GM12892 (cell line): ENCODE measurements at places on chromosomes 16 and 17.

DNA sequence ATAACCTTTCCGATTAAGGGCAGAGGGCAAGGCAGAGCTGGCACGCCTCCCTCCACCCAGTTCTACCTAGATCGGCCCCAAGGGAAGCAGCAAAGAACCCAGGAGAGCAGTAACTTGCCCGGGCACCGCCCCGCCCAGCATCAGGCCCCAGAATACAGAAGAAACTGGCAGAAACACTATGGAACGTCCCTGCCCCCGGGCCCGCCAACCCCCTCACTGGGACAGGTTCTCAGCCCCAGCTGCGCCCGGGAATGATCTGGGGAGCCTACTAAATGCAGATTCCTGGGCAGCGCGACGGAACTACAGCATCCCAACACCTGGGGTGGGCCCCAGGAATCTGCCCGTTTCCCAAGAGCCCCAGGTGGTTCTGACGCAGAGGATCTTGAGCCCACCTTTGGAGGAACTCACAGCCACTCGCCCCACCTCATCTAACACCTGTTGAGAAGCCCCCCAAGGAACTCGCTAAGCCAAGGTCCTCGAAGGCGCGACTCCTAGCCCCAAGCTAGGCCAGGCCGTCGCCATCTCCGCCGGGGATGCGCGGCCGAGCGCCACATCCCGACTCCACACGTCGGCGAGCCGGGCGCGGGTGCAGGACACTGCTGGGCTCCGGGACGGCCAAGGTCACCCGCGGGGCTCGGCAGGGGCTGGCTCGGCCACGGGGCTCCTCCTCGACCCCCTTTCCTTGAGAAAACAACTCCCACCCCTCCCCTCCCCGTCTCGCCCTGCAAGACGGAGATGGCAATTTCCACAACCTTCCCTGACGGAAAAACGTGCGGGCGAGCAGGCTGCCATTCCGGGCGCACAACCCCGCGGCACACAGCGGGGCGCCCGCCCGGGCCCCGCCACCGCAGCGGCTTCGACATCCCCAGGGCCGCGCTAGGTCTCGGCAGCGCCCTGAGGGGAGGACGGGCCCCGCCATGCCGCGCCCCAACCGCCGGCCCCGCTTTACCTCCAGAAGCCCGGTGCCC lies 913 bp downstream of the CDIP1 start:
- no peak for DNase-seq

DNA sequence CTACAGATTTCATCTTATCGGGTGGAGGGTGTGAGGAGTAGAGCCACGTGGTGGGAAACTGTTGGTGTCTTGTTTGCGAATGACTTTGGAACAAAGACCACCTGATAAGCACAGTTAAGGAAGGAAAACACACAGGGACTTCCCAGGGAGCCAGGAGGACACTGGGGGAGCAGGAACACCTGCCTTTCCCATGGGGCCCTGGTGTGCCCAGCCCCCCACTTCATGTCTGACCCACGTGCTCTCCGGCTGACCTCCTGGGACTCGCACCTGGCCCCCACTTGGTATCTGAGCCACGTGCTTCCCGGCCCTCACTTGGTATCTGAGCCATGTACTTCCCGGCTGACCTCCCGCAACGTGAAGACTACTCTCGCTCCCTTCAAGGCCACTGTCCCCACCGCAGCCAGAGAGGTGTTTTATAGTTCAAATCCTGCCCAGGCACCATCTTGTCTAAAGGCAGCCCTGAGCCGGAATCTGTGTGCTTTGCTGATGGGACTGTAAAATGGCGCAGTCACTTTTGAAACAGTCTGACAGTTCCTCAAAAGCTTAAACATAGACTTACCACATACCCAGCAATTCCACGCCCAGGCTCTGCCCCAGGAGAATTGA lies 5.4 kb upstream of the CSNK1D start:
- no peak for DNase-seq

DNA sequence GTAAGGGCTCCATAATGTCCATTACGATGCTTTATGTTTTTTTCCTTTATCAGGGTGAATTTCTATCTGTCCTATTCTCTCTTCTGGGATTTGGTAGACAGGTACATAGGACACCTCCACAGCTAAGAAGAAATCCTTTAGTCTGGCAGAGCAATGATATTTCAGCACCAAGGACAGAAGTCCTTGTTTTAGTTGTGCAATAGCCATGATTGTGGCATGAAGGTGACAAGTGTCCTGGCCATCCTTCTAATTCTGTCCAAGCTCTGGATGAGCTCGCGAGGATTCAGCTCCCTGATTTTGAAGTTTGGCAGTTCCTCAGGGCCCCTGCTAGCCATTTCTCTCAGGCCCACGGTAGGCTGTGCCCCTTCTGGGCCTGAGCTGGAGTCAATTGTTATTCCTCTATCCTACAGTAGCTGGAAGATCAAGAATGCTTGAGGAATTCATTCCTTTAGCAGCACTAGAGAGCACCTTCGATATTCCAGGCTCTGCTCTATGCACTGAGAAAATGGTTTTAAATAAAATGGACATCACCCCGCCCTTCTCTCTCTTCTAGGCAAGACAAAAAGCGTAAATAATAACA lies 320.8 kb downstream of the XYLT1 start:
- DNase-seq = no peak

DNA sequence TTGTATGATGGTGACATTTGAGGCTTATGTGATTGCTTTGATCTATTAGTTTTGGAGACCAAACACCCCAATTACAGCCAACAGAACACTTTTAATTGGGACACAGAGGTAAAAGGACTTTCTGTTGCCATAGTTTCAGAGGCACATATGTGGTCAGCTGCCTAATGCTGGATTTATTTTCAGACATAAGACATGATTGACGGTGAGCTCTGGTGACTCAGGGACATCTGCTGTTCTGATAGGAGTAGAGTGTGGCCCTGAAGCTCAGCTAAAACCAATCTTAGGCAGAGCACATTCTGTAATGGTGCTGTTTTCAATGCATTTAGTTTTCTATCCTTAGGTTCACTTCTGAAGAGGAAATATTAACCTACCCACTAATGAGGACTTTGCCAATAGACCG lies 247.1 kb downstream of the UTP18 start:
- DNase-seq = no peak

DNA sequence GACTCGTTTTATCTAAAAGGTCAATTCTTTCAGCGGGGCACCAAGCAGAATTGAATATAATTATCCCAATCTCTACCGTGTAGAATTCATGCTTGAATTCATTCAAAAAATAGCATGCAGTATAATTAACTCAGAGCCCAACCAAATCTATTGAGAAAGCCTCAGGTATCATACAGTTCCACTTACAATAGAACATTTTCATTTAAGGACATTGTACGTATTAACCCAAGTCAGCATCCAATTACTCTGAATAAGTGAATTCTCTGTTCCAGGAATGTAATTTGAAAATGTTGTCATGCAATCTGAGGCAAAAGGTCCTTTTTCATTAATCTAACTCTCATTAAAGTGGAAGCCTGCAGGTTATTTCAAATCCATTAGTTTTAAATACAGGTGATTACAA lies 78.5 kb downstream of the SALL1 start:
- DNase-seq = no peak

DNA sequence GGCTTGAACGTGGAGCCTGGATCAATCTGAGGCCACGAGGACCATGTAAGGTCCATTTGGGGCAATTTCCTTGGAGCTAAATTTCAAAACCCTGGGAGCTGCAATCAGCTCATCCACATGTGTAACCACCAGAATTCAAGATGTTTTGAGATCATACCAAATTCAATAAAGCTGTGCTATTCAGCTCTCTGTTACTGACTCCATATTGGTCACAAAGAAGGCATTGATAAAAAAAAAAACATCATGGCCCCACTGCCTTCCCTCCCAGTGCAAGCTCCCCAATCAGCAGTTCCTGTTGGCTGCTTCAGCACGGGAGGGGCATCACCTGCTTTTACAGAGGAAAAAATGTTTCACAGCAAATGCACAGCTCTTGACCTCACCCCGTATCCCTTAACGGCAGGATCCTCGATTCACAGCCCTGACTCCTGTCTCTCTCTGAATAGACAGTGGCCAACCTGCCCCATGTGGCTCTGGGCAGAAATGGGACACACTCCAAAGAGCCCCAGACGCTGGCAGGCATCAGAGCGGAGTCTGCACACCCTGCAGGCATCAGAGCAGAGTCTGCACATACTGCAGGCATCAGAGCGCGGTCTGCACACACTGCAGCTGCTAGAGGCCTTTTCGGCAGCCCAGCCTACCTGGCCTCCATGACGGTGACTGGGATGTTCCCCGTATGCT lies 37.1 kb downstream of the FANCA start:
- no peak for DNase-seq

DNA sequence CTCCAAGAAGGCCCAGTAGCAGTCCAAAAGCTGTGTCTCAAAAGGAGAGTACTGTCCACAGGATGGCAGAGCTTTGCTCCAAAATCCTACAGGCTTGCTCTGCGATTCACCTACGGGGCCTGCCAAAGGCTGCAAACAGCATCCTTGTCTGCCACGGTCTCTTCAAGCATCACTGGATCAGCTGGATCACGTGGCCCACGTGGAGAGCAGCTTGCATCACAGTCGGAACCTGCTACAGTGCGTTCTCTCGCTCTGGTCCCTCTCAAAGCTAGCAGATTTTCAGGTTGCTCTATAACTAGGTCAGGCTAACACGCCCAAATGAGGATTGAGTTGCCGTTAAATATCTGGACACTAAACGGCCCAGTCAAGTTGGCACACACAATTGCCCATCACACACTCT lies 8.4 kb upstream of the TIMM22 start:
- no peak for DNase-seq

DNA sequence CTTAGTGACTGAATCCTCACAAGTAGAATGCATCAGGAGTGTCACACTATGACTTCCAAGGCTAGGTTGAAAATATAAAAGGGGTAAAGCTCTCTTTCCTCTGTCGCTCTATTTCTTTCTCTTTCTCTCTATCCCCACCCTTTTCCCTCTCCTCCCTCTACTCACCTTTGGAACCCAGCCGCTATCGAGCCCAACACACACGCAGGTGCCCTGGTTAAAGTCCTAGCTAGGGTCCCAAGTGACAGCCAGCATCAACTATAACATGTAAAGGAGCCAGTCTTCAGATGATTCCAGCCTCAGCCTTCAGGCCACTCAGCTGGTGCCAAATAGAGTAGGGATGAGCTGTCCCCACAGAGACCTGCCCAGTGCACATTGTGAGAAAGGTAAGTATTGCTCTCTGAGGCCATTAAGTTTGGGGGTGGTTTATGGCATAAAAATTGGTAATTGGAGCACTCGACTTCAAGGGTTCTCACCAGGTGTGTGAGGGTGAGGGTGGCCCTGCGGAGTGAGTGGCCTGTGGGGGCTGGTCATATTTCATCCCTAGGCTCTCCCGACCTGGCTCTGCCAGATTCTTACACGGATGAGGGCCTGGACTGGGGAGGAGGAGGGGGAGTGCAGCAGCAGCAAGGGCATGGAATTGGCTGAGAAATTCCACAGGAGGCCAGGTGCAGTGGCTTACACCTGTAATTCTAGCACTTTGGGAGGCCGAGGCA lies 14.9 kb upstream of the C16orf54 start:
- no peak for DNase-seq

- no peak for DNase-seq
These were observed 42.0 kb downstream of the MGAT5B start for GRCh38 chr17:76909971-76910760.

- DNase-seq = no peak
These were observed 174.2 kb upstream of the KCNJ16 start for GRCh38 chr17:69900829-69901228.

- DNase-seq = no peak
These were observed at the start of gene MPO for GRCh38 chr17:58280480-58281217. TSS of gene MPO (minus strand) at chr17:58280935. CDS start at chr17:58280758, 177 bp downstream.

- no peak for DNase-seq
These were observed 67.1 kb upstream of the METRNL start for GRCh38 chr17:83012200-83012785.

DNA sequence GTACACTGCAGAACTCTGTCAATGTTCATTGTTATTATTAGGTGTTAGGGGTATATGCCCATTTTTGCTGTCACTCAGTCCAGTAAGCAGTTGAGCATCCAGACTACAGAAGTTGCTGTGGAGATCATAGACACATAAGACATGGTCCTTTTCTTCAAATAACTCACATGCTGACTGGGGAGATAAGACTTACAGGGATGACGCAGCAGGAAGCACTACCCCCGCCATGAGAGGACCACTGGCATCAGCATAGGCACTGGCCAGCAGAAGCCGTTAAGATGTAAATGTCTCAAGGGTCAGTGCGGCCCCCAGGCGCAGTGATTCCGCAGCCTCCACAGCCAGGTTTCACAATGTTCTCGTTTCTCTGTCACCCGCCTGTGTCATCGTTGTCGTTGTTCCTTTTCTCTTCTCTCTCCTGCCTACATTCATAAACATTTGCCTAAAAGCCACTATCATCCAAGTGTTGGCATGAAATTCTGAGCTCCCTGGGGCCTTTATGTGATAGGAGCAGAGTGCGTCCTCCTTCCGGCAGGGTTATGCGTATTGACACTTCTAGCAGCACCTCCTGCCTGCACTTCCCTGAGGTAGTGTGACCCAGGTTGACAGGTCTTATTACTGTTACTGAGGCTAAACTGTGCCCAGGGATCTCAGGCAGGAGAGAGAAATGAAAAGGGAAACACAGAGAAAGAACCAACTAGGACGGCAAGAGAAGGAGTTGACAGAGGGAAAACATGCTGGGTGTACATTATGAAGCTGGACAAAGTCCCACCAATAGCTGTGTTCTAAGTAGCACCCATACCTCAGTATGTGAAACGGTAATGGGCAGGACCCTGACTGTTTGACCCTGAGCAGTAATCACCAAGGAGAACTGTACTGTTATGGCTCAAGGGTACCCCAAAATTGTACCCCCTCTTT lies 17.9 kb downstream of the TANGO6 start:
- no peak for DNase-seq

DNA sequence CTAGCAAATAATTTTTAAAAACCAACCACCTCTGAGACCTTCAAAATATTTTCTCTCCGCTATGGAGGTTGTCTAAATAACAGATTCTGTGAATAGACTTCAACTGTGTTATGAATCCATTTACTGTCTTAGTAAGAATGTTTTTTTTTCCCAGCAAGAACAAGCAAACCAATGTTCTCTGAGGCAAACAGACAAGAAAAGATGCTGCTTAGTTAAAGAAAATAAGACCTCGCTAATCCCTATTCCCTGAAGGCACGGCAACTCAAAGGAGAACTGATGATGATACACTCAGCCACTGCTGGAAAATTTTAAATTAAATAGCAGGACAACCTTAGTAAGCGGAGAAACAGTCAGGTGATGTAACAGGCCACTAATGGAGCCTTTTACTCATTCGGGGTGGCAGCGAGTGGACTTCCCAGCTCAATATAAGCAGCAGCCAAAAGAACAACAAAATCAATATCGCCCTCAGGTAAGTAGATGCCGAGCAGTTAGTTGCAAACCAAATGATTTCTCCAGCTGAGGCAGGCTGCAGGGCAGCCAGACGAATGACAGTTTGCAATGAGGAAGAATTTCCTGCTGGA lies 81.8 kb downstream of the CPPED1 start:
- DNase-seq = no peak

GRCh38 chr17:20800146-20800545 lies 220.6 kb downstream of the CDRT15L2 start:
- DNase-seq = no peak

DNA sequence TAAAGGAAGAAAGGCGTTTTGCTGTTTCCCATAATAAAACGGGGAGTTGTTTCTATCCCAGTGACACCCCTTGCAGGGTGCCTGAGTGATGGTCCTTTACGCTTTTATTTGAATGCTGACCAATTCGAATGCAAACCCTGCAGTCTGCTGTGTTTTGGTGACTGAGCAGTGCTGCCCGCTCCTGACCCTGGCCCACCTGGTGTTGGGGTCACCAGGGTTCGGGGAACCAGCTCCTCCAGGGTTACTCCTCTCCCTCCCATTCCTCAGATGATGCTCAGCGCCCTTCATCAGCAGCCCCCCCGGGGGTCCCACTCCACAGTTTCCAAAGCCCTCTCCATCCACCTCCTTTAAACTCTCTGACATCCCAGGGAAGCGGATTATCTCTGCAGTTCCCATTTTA lies 6.0 kb downstream of the CA4 start:
- no peak for DNase-seq
